ENCODE measurements at places on chromosomes 12 and 14.

- no peak for DNase-seq
Measured at GRCh38 chr12:6360080-6360571, 15.2 kb downstream of the SCNN1A start.

DNA sequence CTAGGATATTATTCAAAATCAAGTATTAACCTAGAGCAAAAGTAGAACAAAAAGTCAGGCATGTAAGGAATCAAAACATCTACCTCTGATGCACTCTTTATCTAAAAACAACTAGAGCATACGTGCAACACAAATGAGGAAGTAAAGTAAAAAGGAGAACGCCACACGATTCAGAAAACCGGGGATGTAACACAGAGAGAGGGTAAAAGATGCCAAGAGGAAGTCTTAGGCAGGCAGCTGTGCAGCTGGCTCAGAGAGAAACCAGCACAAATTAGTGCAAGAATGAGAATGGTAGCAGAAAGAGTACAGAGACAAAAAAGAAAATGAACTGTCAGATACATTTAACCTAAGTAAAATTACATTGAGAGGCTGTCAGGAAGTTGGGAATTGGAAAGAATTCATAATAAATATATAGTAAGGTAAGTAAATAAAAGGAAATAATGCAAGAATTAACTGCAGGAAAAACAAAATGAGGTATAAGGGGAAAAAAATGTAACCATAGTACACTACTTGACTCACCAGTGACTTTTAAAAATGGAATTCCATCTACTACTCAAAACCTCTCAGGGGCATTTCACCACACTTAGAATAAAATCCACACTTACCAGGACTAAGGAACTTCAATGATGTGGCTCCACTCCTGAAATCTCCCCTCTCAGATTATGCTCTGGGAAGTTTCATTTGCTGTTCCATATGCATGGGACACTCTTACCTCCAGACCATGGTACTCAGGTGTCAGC is 17.1 kb downstream of the BCAT1 start:
- no peak for DNase-seq

- DNase-seq: no peak
Measured at GRCh38 chr12:83349907-83350611, 663.4 kb downstream of the TMTC2 start.

DNA sequence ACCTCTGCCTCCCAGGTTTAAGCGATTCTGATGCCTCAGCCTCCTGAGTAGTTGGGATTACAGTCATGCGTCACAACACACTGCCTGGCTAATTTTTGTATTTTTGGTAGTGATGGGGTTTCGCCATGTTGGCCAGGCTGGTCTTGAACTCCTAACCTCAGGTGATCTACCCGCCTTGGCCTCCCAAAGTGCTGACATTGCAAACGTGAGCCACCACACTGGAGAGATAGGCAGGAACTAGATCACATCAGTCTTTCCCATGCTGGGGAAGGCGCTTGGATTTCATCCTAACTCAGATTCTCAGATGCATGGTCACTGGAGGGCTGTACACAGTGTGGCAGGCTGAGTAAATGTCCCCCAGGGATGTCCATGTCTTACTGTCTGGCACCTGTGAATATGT is 18.0 kb upstream of the ORAI1 start:
- no peak for DNase-seq

GRCh38 chr14:63392236-63392635 is 73.5 kb upstream of the GPHB5 start:
- no peak for DNase-seq

DNA sequence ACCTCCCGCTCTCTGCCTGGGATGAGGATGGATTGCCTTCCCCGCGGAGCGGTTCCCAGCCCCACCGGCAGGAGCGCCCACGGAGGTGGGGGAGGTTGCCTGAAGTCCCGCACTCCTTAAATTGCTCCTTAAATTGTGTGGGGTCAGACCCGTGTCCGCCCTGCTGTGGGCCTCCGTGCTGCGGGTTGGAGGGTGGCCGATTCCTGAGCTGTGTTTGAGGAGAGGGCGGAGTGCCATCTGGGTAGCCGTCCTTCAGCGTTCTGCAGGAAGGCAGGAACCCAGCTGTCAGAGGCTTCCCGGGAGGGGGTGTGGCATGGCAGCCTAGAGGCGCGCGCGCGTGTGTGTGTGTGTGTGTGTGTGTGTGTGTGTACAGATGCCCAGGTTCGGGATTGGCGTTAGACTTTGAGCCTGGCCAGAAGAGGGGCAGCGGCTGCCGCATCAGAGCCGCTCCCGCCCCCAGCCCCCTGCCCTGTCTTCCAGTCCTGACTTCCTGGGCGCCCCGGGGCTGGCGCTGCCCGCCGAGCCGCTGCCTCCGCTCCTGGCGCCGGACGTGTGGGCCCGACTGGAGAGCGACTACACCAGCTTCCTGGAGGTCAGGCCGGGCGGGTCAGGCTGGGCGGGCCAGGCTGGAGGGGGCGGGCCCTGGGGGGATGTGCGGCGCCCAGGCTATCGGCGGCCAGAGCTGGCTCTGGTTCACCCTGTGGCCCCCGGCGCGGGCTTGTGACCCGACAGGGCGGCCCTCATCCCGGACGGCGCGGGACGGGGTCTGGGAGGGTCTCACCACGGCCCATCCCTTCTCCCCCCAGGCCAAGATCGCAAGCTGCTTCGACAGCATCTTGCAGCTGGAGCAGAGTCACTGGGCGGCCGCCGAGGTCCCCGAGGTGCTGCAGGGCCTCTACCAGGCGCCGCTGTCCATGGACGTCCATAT is 9.2 kb downstream of the EXOC3L4 start:
- DNase-seq: no peak

DNA sequence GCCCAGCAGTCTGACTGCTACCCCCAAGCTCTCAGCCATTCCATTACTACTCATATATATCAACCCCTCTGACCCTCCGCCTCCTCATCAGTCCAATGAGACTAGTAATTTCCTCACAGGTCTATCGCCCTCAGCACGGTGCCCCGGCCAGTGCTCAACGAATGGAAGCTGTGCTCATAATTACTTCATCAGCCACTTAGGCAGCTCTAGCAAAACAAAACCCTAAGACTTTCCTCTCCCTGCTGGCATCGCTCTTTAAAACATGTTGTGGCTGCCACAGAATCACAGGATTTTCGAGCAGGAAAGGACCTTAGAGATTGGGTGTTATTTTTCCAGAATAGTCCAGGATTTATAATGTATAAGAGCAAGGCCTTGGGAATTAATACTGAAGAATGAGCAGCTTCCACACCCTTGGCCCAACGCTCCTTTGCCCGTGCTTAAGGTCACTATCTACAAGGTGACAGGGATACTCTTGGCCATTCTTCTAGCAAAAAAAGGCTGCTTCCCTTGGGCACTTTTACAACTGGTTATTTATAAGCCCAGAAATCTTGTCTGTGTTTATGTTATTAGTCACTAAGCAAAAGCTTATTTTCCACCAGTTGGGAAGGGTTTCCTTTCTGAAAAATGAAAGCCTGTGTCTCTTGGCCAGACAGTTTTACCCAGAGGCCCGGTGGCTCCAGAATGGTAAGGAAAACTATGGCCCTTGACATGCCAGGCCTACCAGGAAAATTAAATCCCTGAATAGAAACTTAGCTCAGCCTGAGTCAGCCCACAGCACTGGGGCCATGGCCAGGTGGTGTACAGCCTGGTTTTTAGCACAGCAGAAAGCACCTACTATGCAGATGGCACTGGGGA is 47.9 kb downstream of the NUAK1 start:
- DNase-seq: no peak

DNA sequence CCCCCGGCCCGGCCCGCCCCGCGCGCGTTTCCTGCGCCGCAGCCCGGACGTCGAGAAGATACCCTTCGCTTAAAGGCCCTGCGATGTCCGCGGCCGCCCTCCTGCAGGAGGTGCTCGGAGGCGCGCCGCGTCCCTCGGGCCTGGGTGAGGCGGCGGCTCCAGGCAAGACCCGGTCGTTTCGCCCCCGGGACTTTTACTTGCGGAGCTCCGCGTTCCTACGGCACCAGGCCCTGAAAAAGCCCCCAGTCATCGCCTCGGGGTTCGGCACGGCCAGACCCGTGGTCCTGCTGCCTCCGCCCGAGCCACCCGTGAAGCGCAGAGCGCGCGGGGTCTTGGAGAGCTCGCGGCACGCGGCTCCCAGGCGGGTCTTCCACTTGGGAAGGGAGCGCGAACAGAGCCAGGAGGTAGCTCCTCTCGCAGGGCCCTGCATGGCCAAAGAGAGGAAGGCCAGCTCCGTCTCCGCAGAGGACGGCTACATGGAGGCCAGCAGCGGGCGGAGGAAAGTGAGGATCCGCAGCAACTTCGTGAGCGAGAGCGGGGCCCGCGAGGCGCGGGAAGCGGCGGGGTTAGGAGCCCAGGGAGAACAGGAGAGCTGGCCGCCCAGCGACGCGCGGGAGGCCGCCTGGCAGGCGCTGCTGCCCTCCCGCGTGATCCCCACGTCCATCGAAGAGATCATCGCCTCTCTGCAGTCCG is 26.9 kb downstream of the TTC6 start:
- no peak for DNase-seq

GRCh38 chr12:117279606-117280005 is 81.8 kb downstream of the NOS1 start:
- DNase-seq: no peak

DNA sequence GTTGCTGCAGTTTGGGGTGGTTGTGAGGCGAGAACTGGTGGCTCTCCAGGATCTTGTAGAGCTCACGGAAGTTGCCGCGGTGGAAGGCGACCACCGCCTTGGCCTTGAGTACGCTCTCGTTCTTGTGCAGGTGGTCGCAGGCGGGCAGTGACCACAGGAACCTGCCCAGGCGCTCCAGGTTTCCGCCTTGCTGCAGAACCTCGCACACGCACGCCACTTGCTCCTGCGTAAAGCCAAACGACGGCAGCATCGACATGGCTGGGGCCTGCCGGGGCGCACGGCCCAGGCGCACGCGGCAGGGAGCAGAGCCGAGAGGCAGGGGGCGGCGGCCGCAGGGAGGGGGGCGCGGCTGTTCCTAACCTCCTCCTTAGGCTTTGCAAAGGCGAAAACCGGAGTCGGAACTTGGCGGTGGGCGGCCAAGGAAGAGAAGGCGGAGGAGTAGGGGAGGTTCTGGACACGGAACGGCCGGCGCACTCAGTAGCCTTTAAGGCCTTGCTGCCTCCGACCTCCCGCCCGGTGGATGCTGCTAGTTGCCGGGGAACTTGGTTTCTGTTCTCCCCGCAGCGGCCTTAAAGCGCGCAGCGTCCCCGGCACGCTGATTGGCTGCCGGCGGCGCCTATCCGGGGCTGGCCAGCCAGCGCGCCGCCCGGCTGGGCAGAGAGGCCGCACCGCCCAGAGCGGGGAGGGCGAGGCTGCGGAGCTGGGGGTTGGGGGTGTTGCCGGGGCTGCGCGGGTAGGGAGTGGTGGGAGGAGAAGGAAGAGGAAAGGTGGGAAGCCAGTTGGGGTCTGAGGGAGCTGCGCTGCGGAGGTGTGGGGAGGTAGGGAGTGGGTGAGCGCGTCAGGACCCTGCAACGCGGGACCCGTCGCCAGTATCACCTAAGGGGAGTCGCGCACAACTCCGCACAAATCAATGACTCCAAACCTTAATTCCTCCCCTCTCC is at the start of gene SIX1:
Gene SIX1, minus strand, starts transcription at position 544 of the 941 bp plus-strand sequence. Its CDS starts 288 bp downstream, at position 256.
- no peak for DNase-seq

DNA sequence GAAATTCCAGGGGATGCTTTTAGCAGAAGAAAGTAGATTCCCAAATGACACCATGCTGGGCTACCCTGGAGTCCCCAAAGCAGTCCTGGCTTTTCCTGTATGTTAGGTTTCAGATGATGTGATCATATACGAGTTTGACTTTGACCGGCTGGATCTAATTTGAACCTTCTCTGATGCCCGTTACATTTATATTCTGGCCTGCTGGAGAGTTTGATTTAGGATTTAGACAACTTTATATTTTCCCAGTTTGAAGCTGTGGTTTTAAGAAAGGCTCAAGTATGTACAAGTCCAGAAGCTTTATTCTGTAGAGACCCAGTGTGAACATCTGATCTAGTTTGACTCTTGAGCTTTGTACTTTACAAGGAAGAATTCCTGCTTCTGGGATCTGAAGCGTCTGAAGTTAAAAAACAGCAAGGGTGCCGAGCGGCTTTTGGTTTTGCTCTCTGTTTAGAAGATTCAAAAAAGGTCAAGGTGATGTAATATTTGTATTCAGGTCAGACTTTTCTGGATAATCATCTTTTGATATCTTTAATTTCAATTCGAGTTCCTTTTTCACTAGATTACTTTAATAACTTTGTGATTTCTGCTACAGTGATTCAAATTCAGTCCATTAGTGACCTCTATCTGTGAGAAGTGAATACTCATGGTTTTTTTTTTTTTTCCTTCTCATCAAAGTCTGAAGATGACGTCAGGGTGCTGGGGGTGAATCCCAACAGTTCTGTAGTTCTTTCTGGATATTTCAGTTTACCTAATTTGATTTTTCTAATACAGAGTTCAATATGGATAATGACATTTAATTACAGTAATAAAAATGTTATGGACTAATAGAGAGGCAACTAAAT is 6.3 kb downstream of the FLRT2 start:
- DNase-seq: no peak

DNA sequence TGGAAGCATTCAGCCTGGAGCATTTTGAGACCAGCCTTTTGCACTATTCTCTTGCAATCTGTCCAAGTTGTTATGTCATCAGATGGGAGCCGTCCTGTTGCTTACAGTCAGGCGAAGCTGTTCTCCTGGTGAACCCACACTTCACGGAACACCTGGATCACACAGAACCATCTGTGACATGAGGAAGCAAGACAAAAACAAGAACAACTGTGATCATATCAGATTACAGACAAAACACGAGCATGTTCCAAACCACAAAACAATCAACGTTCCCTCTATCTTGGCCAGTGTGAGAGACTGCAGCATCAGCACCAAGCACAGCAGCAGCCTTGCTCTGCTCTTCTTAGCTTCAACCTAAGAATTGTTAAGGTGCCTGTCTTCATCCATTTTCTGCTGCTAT is 180.5 kb upstream of the SFSWAP start:
- DNase-seq: no peak

DNA sequence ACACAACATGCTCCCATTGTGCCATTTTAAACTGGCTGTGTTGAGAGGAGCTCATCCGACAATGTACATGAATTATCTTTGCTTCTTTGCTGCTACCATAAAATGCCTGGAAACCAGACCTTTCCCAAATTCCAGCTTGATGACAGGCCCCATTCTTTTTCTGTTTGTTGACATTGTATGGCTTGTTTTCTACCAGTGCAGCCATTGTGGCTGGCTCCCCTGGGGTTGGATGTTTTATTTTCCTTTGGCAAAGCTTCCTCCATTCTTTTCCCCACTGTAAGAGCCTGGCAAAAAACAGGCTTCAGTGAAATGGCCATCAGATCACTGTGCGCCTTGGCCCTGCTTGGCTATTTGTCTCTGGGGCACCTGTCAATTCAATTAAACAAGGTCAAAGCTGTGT is 532.5 kb downstream of the VRK1 start:
- no peak for DNase-seq

DNA sequence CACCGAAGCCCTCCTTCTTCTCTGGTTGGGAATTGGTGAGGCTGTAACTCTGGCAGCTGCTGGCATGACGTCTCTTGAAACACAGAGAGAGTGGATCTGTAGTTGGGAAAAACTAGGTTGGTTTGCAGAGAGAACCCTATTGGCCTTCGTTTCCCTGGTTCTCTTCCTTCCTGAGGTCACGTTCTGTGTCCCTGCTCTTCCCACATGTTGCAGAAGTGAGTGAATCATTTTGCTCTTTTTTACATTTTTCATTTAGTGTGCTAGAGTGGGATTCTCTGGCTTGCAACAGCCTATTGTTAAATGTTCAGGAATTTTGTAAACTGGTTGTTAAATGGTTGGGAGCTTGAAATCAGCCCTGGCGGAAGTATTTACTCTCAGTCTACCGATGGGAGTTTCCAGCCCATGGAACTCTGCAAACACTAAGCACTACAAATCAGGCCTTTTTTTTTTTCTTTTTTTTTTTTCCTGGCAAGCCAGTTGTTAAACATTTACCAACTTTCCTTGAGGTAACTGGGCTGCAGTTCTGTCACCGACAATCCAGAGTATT is 26.8 kb upstream of the CKAP4 start:
- DNase-seq: no peak

- DNase-seq: no peak
Measured at GRCh38 chr14:69326611-69327010, 66.7 kb downstream of the GALNT16 start.

Data from stimulated activated CD8-positive, alpha-beta memory T cell treated with anti-CD3 and anti-CD28 coated beads, Interleukin-15, amount 100 ng/mL, for 4 hours (primary cell).